ENCODE measurements at places on chromosomes 16 and 17.

GRCh38 chr16:50219402-50219975 lies 46.9 kb upstream of the ADCY7 start:
- DNase-seq, result no peak

GRCh38 chr17:75765981-75766380 lies 989 bp upstream of the GALK1 start:
- no peak for DNase-seq

DNA sequence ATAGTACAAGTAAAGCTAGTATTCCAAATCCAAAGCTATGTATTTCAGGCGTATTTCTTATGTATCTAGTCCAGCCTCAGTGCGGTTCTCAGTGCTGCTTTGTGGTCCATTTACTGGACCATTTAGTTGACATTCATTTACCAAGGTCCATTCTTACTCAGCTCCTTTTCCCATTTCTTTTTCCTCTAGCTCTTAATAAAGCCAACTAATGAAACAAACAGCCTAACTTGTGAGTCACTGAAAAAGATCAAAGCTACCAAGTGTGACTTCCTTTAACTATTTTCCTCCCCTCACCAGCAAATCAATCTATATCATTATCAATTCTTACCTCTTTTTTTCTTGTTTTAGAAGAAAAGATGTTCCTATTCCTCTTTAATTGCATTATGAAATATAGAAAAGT lies 64.0 kb downstream of the CYB561 start:
- no peak for DNase-seq

DNA sequence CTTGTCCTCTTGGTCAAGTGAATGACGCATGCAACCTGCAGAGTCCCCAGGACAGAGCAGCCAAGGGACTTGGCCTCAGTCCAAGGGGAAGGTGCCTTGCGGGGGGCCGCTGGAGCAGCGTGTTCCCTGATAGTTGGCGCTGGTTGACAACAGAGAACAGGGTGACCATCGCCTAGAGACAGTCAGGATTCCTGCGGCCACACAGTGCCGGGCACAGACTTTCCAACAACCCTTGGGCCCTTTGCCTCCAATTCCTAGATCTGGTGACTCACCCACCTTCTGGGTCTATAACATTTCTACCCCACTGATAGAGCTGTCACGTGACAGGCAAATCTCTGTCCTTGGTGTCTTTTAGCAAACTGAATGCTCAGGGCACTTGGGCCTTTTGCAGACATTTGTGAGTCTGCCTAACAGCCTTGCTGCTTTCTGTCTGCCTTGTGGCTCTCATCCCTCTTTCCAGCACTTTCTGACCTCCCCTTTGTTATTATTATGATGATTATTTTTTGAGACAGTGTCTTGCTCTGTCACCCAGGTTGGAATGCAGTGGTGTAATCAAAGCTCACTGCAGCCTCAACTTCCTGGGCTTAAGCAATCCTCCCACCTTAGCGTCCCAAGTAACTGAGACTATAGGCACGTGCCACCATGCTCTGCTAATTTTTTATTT lies 11.9 kb upstream of the TEDC2 start:
- no peak for DNase-seq

DNA sequence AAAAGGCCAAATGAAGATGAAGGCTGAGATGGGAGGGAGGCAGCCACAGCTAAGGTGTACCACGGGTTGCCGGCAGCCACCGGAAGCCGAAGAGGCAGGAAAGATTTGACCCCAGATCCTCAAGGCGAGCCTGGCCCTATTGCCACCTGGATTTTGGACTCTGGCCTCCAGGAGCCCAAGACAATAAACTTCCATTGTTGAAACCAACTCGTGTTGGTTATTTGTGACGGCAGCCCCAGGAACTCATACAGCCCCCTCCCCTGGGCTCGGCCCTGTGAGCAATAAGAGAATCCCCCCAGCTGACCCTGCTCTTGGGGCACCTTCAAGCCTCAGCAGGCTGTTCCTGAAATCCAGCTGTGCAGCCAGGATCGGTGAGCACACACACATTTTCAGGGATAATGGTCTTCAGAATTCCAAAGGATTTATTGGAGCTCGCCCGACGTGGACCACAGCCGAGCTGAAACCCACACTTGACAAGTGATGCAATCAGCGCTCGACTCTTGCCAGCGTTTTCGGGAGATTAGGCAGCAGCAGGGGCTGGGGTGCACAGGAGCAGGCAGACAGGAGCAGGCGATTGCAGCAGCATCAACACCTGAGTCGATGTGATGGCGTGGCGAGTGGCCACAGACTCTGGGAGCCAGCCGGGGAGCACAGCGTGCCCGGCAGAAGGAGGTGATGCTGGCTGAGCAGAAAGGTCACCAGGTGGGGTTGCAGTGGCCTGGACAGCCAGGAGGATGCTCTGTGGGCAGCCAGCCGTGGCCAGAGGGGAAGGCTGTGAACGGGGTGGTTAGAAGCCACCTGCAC lies 22.4 kb upstream of the CBX4 start:
- DNase-seq, result no peak

DNA sequence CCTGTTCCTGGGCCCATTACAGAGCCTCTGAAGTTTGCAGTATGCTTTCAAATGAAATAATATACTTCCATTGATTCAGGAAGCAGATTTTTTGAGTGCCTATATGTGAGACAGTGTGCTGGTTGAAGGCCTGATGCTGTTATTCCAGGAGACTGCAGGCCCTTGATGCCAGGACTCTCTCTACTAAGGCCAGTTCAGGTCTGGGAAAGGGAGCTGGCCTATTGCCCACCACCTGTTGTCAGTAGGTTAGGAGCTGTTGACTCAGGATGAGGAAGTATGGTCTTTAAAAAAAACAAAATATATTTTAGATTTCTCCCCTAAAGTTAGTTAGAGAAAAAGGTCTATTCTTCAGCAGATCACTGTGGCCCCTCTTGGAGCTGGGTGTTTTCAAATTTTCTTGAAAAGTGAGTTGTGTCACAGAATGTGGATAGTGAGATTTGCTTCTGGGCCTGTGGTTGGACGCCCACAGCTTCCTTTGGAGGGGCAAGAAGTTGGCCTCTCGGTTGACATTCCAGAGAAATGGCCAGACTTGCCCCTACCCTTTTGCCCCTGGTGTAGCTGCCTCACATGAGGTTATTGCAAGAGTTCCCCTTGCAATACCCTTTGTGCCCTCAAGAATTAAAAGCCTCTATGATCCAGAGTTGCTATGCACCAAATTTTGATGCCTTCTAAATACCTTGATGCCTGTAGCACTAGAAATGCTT lies 7.9 kb downstream of the ESRP2 start:
- no peak for DNase-seq

GRCh38 chr17:38440614-38441397 lies 12.5 kb downstream of the ARHGAP23 start:
- DNase-seq, result no peak

GRCh38 chr16:72926177-72927070 lies 121.5 kb downstream of the ZFHX3 start:
- DNase-seq, result no peak

DNA sequence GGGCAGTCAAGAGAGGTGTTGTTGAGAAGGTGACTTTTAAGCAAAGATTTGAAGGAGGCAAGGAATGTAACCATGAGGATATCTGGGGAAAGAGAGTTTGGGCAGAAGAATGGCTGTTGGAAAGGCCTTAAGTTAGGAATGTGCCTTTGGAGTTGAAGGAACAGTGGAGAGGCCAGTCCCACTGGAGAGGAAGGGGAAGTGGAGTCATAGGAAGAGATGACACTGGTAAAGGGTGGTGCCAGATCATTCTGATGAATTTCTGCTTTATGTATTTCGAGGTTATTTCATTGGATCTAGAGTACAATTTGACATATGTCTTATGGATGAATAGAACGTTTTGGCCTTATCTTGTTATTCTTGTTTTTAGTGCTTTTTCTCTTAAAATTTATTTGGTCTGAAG lies 93.5 kb downstream of the WWP2 start:
- no peak for DNase-seq

- DNase-seq, result no peak
Measured at GRCh38 chr17:74603746-74604145, 11.7 kb upstream of the CD300LD start.

DNA sequence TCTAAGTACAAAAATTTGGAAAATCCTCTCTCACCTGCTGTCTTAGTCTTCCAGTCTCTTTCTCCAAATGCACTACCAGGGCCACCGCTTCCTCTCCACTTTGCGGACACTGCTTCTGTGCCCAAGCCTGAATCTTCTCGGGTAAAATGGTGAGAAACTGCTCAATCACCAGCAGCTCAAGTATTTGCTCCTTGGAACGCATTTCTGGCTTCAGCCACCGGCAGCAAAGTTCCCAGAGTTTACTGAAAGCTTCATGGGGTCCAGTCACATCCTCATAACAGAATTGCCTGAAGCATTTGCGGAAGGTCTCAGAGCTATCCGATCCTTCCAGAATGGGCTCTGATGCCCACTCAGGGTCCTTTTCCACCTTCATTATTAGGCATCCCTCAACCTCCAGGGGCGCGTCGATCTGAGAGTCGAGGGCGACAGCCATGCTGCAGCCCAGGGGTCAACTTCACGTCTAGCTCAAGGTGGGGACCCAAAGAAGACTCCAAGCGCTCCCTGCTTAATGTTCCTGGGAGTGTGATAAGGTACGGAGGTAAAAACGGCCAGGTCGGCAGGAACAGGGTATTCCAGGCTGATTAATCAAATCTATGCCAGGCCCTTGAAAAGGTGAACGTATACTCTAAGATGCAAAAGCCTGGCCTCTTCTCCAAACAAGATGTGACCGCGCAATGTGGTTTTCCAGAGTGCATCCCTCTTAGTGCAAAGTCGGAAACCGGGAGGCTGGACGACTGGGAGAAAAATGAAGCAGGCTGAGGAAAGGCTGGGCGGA lies 763 bp downstream of the ZKSCAN2 start:
- peak; percentile 17 for DNase-seq

GRCh38 chr17:68892193-68892592 lies 63.0 kb downstream of the ABCA8 start:
- no peak for DNase-seq

DNA sequence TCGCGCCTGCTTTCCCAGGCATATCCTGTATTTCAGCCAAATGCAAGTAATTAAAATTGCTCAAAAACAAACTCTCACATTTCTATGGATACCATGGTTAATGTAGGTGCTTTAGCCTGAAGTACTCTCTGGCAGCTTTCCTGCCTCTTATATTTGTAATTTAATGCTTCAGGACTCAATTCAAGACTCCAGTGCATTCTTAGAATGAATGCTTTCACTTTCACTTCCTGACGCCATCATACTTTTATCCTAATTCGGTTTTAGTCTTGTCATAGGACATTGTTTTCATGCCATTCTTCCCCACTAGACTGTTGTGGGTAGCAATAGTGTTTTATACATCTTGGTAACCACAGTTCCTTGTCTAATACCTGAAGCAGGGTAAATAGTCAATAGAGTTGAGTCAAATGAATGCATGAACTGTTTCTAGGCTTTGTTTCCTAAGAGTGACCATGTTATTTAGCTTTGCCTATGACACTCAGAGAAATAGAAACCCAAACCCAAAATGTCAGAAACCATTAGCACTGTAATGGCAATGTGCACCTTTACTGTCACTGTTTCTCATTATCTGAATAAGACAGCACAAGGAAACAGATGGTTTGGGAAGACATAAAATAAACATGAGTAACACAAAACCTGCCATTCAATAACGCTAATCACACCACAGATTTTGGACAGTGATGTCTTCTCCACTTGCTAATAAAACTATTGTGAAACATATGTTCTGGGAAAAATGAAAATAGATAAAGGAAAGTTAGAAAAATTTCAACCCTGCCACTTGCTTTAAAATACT lies 705.5 kb downstream of the CDH11 start:
- peak; percentile 9 for DNase-seq

DNA sequence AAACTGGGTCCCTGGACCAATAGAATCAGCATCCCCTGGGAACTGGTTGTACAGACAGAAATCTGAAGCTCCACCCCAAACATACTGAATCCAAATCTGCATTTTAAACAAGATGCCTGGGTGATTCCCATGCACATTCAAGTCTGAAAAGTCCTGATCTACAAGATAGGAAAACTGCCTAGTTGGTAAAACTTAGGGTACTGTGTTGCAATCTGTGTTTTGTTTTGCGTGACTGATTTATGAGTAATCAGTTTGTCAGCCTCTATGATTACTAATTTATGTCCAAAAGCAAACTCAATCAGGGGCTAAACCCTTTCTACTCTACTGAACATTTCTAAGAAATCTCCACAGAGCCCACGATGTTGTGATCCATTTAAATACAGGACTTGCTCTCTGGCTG lies 103.8 kb downstream of the YPEL2 start:
- peak; percentile 63 for DNase-seq

GRCh38 chr17:57604771-57605674 lies 140.1 kb downstream of the CCDC182 start:
- DNase-seq, result peak; percentile 31

- no peak for DNase-seq
Measured at GRCh38 chr16:56181401-56181800, 9.9 kb upstream of the GNAO1 start.
